ENCODE measurements at places on chromosomes 1 and 21.

GRCh38 chr21:40972151-40972550, 125.2 kb upstream of the DSCAM start:
- no peak for DNase-seq

DNA sequence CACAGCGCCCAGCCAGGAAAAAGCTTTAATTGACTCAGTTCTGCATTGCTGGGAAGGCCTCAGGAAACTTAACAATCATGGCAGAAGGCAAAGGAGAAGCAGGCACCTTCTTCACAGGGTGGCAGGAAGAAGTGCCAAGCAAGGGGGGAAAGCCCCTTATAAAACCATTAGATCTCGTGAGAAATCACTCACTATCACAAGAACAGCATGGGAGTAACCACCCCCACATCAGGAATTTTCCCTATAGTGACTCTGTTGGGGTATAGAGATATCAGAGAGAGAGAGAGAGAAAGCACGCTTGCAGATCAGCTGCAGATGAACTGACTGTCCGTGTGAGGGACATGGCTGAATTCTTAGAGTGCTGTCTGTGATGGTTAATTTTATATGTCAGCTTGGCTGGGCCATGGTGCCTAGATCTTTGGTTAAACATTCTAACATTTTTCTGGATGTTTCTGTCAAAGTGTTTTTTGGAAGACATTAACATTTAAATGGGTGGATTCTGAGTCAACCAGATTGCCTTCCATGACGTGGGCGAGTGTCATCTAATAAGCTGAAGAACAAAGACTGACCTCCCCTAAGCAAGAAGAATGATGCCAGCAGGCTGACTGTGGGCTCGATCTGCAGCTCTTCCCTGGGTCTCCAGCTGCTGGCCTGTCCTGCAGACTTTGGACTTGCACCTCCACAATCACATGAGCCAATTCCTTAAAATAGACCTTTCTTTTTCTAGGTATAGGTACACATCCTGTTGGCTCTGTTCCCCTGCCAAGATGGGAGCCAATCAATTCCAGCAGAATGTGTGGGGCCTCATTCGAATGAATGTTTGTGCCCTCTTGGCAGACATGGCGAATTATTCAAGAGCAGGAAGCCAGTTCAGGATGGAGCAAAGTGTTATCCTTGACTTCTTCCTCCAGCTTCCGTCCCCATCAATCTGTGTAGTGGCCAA, 21.4 kb upstream of the CPT2 start:
- no peak for DNase-seq

DNA sequence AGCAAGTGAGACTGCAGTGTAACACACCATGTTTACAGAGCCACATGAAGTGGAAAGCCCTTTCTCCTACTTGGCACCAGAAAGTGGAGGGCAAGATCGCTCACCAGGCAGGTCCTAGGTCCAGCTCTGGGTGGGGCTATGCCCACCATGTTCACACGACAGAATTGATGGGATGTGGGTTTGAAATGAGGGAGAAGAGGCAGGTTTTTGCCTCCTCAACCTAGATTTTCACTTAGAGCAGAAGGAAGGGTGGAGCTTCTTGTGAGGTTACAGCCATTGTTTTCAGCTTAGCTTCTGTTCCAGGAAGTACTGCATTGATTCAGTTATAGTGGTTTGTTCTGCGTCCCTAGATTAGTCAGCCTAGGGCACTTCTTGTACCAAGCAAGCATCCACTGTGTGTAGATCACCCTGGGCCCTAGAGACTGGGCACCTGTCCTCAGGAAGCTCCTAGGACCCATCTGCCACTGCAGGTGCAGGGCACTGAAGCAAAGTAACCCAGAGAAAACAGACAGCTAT, 2.3 kb downstream of the CD53 start:
- no peak for DNase-seq

GRCh38 chr1:181676269-181676668, 193.0 kb downstream of the CACNA1E start:
- DNase-seq = no peak

- DNase-seq = no peak
These were observed 285.0 kb downstream of the SIPA1L2 start for GRCh38 chr1:232344791-232345399.

DNA sequence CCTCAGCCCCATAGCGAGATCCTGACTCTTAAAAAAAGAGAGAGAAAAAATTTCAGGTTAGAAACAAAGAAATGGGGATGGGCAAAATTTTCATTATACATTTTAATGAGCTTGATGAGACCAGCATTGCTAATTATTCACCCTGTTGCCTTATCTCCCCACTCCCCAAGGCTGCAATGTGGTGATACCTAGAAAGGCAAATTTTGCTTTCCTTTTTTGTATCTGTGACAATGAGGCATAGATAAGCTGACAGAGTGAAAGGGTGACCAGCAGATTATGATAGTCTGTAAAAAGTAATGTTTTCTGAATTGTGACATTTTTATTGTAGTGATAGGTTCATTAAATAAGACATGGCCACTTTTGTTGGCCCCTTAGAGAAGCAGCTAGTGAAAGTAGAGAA, 12.9 kb downstream of the SRRM1 start:
- DNase-seq = no peak

DNA sequence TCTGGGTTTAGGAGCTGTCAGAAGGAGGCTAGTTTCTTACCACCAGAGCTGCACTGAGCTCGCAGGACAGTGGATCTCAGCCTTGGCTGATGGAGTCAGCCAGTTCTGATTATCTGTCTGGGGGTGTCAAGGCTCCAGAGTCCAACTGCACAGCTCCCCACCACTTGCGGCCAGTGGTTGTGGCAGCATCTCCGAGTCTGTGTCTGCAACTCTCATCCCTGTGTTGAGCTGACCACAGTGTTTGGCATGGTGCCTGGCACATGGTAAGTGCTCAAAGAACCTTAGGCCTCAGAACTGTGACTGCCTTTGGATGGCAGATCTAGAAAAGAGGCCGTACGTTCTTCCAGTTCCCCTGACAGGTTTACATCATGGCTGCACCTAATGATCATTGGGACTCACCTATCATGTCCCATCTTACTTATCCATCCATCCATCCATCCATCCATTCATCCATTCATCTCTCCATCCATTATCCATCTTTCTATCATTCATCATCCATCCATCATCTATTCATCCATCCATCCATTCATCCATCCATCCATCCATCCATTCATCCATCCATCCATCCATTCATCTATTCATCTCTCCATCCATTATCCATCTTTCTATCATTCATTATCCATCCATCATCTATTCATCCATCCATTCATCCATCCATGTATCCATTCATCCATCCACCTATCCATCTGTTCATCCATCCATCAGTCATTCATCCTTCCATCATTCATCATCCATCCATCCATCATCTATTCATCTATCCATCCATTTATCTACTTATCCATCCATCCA, 114.5 kb downstream of the CRYAA start:
- DNase-seq = no peak

DNA sequence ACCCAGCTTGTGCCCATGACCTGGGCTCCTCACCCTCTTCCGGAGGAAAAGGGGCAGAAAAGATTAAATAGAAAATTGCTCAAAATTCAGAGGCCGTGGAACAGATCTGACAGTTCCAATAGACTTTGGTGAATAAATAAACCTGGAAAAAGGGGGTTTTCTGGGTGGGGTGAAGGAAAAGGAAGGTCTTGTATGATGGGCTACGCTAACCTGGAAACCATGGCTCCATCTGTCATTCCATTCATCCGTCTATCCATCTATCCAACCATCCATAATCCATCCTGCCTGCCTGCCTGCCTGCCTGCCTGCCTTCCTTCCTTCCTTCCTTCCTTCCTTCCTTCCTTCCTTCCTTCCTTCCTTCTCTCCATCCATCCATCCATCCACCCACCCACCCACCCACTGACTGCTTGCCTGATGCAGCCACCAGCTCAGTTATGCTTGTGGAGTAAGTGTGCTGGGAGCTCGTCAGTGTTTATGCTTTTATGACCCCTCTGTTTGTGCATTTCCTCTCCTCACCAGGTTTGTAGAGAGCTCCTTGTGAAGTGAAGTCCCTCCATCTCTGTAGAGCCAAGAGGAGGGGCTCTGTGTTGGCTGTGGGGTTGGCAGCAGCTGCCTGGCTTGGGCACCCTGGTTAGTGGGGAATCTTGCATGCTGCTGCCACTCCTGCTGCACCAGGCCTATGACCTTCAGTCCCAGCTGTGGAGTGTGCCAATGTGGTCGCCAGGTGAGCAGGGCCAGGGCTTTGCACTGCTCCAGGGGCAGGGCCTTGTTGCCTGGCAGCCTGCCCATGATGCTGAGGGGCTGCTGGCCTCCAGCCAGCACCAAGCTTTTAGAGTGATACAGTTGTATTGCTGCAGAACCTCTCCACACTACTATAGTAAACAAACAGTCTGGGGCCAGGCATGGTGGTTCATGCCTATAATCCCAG, 16.0 kb upstream of the POU3F1 start:
- DNase-seq = no peak

DNA sequence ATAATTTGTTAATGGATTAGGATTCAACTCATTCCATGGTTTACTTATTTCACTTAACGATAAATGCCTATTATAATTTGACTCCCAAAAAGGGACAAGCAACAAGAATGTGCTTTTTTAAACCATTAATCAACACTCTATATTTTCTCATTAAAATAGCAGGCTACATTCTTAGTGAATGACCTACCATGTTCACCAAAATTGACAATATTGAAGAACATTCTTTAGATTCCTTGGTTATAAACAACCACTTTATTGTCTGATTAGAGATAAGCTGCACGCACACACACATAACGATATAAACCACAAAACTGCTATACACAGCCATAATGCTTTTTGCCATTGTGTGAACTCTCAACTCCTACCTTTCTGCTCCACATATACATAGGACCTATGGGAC, 75.4 kb upstream of the LRRC7 start:
- DNase-seq = no peak

GRCh38 chr1:147620543-147620942, 49.8 kb downstream of the ACP6 start:
- no peak for DNase-seq

DNA sequence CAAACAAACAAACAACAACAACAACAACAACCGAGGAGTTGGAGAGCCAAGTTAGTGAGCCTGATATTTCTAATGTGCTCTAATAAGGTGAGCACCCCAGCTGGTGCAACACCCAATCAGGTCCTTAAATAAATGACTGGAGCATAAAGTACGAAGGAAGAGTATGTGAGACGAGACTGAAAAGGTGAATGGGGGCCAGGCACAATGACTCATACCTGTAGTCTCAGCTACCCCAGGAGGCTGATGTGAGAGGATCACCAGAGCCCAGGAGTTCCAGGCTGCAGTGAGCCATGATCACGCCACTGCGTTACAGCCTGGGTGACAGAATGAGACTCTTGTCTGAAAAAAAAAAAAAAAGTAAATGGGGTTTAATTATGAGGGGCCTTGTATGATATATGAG, 152.0 kb upstream of the ZRANB2 start:
- no peak for DNase-seq

DNA sequence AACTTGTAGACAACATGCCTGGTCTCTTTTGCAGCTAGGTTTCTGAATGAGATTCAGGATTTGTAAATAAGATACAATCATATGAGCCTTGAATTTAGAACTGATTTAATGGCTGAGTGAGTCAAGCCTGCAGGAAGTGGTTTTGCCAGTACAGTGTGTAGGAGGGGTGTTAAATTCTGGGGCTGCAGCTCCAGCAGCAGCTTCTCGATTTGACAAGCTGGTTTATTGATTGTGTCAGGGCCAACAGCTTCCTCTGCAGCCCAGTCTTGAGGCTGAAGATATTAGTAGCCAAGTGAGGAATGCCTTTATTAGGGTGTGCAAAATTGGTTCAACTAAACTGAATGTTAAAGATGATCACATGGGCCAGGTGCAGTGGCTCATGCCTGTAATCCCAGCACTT, 11.5 kb upstream of the PLA2G5 start:
- no peak for DNase-seq

GRCh38 chr21:16504766-16505165, 775.0 kb downstream of the USP25 start:
- no peak for DNase-seq

DNA sequence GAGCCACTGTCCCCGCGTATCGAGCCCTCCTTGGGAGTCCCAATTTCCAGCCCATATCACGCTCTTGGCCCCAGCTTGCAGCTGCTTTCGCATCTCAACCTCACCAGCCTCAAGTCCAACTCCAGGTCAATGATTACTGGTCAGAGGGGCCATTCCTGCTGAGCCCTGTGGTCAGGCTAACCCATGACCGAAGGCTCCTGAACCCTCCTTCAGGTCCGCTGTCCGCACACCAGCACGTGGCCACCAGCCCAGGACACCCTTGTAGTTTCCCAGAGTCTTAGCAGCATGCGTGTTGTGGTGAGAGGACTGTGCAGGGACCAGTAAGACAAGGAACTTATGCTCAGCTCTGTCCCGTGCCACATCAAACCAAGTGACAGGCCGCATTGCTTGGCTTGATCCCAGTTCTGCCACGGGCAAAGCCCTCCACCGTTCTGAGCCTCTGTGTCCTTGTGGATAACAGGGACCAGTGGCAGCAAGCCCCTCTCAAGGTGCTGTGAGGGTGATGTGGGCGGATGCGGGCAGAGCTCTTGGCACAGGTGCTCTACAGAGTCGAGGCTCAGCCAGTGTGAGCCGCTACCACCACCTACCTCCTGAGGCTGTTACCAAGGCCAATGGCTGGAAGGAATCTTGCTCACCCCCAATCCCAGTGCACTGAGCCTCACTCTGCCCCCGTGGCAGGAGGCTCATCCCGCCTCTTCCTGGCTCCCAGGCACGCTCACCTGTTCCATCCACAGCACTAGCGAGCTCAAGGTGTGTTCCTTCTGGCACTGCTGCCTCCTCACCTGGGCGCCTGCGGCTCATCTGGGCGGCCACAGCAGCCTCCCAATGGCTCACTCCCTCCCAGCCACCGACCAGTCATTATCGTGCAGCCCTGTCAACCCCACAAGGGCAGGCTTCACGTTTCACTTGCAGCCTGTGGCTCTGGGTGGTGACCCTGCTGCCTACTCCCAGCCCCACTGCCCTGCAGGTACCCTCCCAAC, 20.4 kb downstream of the KRTAP10-1 start:
- DNase-seq = no peak
